ENCODE measurements at places on chromosomes 12 and 14.

DNA sequence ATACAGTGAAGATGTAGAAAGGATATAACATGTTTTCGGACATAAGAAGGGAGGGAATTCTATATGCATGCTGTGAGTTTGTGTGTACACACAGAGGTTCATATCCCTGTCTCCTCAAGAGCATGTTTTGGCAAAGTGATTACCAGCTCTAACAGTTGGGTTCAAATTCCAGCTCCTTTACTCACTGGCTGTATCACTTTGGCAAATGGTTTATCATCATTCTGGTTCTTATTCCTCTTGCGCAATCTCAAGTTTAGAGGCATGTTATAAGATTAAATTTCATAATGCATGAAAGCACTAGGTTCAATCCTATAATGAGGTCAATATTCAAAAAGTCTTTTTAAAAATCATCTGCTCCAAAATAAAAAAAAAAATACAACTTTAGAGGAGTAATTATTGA is 107.7 kb upstream of the LRFN5 start:
- DNase-seq: no peak

DNA sequence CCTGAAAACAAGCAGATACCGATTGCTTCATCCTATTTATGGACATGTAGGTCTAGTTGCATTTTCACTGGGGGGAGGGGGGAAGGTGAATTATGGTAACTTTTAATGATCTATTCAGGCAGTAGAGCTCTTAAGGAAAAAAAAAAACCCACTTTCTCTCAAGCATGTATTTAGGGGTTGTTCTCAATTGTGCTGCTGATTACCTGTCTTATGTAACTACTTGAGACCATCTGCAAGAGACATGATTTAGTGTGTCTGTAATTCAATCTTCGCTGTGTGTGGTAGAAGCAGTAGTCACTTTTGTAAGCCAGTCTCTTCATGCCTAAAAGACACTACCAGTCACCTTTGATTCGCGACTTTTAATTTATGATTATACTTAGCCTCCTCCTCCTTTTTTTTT is 8.9 kb downstream of the CALM1 start:
- DNase-seq: no peak

- DNase-seq: peak; percentile 46
Measured at GRCh38 chr12:25675808-25676207, 122.7 kb upstream of the LMNTD1 start.

DNA sequence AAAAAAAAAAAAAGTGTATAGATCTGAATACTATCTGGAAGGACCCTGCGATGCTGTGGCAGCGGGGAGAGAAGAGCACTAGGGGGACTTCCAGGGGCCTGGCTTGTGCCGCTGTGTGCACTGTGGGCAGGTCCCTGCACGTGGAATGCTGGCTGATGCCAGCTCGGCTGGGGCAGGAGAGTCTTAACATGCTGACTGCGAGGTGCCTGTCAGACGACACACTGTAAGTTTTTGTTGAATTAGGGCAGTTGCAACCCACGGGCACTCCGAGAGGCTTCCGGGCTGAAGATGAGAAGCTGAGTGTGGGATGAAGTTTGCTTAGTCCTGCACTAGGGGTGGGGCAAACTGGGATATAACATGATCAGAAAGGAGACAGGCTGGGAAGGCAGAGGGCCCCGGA is 10.7 kb downstream of the GLT1D1 start:
- no peak for DNase-seq

DNA sequence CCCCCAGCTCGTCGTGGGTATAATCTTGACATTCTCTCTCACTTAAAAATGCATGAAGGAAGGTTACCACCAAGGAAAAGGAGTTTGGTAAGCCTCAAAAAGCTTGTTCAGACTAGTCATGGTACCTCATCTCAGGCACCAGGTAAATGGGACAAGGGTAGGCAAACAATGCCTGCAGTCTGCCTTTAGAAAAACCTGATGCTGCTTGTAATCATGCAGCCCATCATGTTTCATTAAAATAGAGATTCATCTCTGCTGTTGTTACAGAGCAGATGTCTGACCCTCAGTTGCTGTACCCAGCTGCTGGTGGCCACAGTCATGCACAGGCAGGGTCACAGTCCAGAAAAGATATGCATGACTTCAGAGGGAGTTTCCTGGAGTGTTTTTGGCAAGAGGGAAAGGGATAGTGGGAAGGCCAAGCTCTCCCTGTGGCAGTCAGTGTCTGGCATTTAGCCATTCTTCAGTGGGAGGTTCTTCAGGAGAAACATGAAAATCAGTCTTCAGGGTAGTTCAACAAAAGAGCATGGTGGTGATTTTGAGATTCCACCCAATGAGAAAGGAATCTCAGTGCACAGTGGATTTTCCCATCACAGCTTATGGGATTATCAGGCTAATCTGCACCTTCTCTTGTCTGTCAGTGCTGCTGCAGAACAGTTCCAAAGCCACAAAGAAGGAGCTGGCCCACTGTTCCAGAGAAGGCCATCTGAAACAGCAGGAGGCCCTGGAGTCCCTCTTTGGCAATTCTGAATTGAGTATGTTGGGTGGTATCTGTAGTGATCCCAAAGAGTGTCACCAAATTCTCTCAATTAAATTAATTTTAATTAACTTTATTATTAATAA is 202.7 kb upstream of the FRMD6 start:
- peak; percentile 76 for DNase-seq
